ENCODE measurements at places on chromosomes 3 and 15.

GRCh38 chr3:123285931-123286307 lies 84.2 kb downstream of the SEC22A start:
- DNase-seq, result no peak
- no peaks in the 10 kb centered on the region for H3K27me3 ChIP-seq
- no peak overlapping the region for H3K27ac ChIP-seq
- H3K36me3 ChIP-seq, result no peaks in the 10 kb centered on the region

GRCh38 chr3:13581485-13582365 lies 32.8 kb downstream of the FBLN2 start:
- H3K4me3 ChIP-seq, result no peak overlapping the region
- no peaks in the 10 kb centered on the region for H3K27me3 ChIP-seq
- H3K36me3 ChIP-seq, result no peaks in the 10 kb centered on the region
- H3K27ac ChIP-seq, result no peak overlapping the region
- H3K4me1 ChIP-seq, result no peaks in the 10 kb centered on the region

- H3K4me3 ChIP-seq, result no peak overlapping the region
Measured at GRCh38 chr3:80734920-80735319, 967.1 kb upstream of the ROBO1 start.

GRCh38 chr15:74615508-74616365 lies at the start of gene CLK3:
Gene CLK3 (plus strand): TSS chr15:74615836. CDS start chr15:74619197, 3,361 bp downstream.
- peaks cover 35% of the 10 kb centered on the region for H3K4me1 ChIP-seq
- peak within 1 kb of the TSS; percentile 95 for H3K4me3 ChIP-seq
- peaks cover 18% of the 10 kb centered on the region for H3K36me3 ChIP-seq
- DNase-seq, result peak; percentile 96
- H3K27me3 ChIP-seq, result no peaks in the 10 kb centered on the region

DNA sequence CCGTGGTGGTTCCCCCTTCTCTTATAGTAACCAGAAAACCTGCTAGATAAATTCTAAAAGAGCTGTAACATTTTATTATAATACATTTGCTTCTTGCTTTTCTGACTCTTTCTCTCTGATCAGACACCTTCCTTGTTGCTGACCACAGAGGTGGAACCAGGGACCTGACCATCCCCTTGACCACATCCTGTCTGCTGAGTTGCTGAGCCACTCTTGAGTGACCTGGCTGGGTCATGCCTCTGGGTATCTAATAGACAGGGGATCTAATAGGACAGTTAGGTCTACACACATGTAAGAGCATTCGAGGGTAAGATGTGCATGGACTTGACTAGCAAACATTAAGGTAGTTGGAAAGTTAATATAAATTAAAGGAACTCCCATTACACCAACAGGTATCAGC lies 22.8 kb upstream of the TRIM59 start:
- H3K27ac ChIP-seq, result no peak overlapping the region
- no peak for DNase-seq
- H3K36me3 ChIP-seq, result no peaks in the 10 kb centered on the region

- H3K27ac ChIP-seq, result no peak overlapping the region
- no peaks in the 10 kb centered on the region for H3K4me1 ChIP-seq
- no peak overlapping the region for H3K4me3 ChIP-seq
- no peak for DNase-seq
Measured at GRCh38 chr3:112813723-112814171, 32.9 kb downstream of the CD200R1L start.

DNA sequence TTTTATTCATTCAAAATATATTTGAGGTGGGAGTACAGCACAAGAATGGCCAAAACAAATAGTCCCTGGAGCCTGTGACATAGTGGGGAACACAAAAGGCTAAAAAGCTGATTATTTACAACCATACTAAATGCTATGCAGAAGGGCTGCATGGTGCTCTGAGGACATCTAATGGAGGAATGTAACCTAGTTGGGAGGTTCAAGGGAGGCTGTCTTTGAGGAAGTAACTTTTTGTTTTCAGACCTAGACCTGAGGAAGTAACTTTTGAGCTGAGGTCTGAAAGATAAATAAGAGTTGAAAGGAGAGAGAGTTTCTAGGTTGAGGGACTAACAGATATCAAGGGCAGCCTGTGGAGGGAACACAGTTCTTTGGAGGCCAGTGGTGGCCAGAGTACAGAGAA lies 34.8 kb upstream of the RASA2 start:
- peak; percentile 56 for DNase-seq
- H3K4me1 ChIP-seq, result peaks cover 21% of the 10 kb centered on the region
- H3K4me3 ChIP-seq, result no peak overlapping the region
- H3K27ac ChIP-seq, result peak overlapping the region; percentile 13
- no peaks in the 10 kb centered on the region for H3K36me3 ChIP-seq

DNA sequence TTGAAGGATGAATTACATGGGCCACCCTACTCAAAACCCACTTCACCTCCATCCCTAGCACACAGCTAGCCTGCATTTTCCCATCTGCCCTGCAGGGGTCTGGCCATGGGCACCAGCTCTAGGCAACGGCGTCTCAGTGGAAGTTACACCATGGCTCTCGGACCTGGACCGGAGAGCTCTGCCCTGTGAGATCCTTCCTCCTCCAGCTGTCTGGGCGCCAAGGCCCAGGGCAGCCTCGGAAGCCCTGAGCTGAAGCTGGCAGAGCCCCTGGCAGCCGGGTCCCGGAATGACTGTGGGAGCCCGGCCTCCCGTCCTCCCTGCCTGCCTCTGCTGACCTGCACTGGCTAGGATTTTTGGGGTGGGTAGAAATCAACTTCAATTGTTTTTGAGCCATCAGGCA lies 98.9 kb downstream of the CHSY1 start:
- no peaks in the 10 kb centered on the region for H3K4me1 ChIP-seq
- H3K4me3 ChIP-seq, result no peak overlapping the region
- H3K36me3 ChIP-seq, result no peaks in the 10 kb centered on the region
- H3K27me3 ChIP-seq, result no peaks in the 10 kb centered on the region
- DNase-seq, result peak; percentile 38

DNA sequence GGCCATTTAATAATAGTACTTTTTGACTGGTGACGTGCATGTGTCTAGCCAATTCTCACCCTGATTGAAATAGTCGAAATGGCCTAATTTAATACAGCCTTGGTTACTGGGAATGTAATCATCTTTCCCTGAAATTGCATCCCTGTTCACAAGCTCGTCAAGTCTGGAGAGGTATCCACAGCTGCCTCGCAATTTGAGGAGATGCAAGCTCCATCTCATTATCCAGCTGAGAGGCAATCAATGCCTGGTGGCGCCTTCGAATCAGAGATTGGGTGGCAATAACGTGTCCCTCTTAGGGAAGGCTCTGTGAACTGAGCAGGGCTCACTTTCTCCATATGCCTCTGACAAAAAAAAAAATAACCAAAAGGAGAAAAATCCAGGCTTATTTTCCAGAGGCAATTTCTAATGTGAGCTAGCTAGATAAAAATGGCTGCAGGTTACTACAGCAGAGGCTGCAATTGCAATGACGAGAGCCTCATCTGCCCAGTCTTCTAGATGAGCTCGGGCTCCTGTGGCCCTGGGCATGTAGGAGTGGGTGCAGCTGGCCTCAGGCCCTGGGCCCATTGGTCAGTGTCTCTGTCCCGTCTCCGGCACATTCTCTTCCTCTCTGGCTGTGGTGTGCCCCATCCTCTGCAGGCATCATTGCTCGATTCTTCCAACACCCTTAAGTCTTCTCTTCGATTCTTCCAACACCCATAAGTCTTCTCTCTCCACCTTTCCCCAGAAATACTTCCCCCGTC lies 487.5 kb downstream of the GABRG3 start:
- no peaks in the 10 kb centered on the region for H3K4me1 ChIP-seq
- H3K27ac ChIP-seq, result no peak overlapping the region
- H3K36me3 ChIP-seq, result no peaks in the 10 kb centered on the region
- H3K27me3 ChIP-seq, result no peaks in the 10 kb centered on the region
- no peak for DNase-seq

DNA sequence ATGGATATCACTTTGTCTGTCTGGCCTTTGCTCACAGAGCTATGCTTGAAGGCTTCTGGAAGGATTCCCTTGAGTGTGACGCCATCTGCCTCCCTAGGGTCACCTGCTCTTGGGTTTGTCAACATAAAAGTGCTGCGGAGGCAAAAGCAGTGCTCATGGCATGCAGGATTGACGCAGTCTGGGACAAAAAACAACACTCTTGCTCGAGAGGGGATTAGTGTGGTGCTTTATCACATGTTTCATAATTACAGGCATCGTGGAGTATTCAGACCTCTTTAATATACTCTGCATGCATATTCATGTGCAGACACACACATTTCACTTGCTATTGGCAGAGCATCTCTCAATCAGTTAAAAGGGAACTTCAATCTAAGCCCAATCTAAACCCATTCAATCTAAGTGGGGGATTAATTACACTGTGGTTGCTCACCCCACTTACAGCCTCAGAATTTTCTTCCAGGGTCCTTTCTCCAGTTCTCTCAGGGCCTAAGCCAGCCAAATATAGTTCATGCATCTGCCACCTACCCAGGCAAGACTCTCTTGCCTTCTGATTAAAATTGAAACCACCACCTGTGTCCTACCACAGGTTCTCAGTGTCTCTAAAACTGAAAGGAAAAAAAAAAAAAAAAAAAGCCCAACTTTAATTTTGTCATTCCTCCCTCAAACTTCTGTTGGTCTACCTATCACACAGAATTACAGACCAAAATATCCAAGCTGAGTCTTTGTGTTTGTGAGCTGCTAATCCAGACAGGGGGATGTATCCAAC lies 75.6 kb downstream of the BFSP2 start:
- no peaks in the 10 kb centered on the region for H3K36me3 ChIP-seq
- H3K4me3 ChIP-seq, result no peak overlapping the region
- H3K27me3 ChIP-seq, result no peaks in the 10 kb centered on the region
- H3K4me1 ChIP-seq, result peaks cover 16% of the 10 kb centered on the region
- no peak overlapping the region for H3K27ac ChIP-seq

DNA sequence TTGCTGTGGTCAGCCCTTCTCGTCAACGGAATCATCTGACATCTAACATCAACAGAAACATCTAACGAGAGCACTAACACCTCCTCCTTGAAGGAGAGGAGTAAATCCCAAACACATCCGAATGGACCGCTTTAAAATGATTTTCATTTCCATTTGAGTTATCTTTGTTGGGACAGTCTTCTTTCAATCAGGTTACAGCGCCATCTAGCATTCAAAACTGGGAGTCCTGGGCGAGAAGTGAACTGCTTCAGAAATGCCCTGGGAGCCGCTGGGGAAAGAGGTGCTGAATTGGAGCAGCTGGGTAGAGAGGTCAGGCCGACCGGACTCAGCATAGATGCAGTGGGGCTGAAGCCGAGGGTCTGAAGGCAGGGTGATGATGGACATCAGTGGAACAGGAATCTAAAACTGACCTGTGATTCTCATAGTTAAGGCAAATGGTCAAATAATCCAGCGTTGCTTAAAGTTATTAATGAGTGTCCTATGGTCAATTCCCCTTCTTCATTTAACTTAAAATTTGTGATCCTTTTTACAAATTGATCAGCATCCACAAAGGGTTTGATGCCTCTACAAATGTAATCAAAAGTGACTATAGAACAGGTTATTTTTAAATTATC lies 170.0 kb upstream of the NDN start:
- no peak overlapping the region for H3K27ac ChIP-seq
- no peak for DNase-seq
- no peaks in the 10 kb centered on the region for H3K27me3 ChIP-seq
- no peaks in the 10 kb centered on the region for H3K36me3 ChIP-seq

DNA sequence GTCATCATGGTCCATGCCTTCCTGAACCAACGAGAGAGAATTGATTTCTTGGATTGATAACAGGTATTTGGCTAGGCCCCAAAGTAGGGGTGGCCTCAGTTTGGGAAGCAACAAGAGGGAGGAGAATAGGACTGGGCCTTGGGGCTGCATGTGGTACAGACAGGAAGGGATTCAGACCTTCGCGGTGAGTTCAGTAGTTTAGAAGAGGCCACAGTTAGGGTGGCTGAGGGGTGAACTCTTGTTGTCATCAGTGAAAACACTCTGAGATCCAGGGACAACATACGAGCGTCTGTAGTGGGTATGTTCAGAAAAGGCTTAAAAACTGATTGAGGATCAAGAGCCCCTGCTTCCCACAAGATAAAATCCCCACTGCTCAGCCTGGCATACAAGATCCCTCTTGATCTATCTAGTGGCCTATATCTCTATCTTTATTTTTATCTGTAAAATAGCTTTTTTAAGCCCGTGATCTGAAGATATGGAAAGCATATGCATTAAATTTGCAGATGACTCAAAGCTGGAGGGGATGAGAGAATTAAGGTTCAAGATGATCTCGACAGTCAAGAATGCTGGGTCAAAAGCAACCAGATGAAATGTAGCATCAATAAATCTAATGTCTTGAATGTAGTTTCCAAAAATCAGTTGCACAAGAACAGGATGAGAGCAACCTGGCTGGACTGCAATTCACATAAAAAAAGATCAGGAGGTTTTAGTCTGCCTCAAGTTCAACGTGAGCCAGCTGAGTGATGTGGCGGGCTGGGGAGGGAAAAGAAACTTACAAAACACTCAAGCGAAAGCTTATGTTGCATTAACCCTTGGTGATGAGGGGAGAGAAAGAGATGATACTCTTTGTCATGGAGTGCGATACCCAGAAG lies 221.1 kb upstream of the TLE3 start:
- no peak for DNase-seq
- H3K27ac ChIP-seq, result no peak overlapping the region
- H3K4me3 ChIP-seq, result no peak overlapping the region

GRCh38 chr15:72754096-72754495 lies 29.5 kb downstream of the ADPGK start:
- no peak overlapping the region for H3K27ac ChIP-seq
- no peak overlapping the region for H3K4me3 ChIP-seq

DNA sequence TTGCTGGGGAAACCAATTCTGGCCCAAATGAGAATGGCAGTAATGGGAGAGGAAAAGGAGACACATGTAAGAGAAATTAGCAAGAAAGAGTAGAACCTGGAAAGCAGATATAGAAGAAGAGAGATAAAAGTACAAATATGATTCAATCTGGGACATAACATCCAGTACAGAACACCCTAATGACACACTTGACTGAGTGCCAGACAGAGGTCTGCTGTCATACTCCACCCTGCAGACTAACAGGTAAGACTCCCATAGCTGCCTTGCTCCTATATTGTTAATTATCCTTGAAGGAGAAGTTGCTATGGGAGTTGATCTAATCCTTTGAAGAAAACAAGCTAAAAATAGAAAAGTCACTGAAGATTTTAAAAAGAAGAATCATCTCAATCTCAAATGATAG lies 21.1 kb downstream of the CCPG1 start:
- H3K36me3 ChIP-seq, result peaks cover 6% of the 10 kb centered on the region
- no peak overlapping the region for H3K4me3 ChIP-seq
- no peak for DNase-seq
- H3K27ac ChIP-seq, result no peak overlapping the region
- H3K4me1 ChIP-seq, result no peaks in the 10 kb centered on the region

DNA sequence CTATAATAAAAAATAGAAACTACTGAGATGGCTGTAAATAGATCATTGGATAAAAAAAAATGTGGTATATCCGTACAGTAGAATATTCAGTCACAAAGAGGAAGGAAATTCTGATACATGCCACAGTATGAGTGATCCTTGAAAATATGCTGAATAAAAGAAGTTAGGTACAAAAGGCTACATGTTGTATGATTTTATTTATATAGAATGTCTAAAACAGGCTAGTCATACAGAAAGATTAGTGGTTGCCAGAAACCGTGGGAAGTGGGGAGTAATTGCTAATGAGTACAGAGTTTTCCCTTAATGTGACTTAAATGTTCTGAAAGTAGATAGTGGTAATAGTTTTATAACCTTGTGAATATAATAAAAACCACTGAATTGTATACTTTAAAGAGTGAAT lies 24.9 kb upstream of the FAH start:
- no peaks in the 10 kb centered on the region for H3K4me1 ChIP-seq
- no peak for DNase-seq
- H3K27me3 ChIP-seq, result no peaks in the 10 kb centered on the region
- H3K4me3 ChIP-seq, result no peak overlapping the region

- no peaks in the 10 kb centered on the region for H3K36me3 ChIP-seq
- no peak overlapping the region for H3K27ac ChIP-seq
- no peaks in the 10 kb centered on the region for H3K4me1 ChIP-seq
- no peak overlapping the region for H3K4me3 ChIP-seq
- H3K27me3 ChIP-seq, result no peaks in the 10 kb centered on the region
Measured at GRCh38 chr3:111210866-111211564, 139.4 kb downstream of the NECTIN3 start.
